ENCODE measurements at places on chromosomes 16 and 17.

GRCh38 chr16:2981177-2981898 is 1.1 kb upstream of the PKMYT1 start:
- no peak for DNase-seq

GRCh38 chr17:7717756-7718350 is 309 bp downstream of the DNAH2 start:
- DNase-seq, result no peak

DNA sequence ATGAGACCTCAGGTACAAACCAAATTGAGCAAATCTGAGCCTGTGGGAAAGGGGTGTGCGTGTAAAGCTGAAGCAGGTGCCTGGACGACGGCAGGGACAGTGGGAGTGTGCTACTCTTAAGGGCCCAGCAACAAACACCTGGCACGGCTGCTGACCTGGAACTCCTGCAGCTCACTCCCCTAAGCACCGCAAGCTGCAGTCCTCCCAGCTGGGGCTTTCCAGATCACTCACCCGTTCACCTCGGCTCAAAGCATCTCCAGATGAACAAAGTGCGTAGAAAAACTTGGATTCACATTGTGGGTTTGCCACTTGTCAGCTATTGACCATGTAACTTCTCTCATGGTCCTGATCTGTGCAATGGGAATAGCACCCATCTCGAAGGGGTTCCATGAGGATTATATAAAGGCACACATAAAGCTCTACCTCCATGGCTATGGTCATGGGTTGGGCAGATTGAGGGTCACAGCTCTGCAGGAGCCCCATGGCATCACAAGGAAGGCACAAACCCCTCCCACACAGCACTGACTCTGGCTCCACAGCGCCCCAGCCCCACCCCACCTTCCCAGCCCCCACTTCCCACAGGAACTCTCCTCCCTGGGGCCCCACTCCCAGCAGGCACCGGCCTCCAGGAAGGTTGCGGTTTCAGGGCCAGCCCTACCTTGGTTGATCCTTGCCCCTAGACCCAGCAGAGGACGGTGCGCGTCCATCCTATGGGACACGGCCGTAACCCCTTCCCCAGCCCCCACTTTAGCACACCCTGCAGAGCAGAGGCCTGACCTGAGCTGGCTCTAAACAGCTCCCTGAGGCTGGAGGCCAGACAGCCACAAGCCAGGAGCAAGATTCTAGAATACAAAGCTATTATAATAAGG is 21.9 kb downstream of the ST3GAL2 start:
- no peak for DNase-seq

GRCh38 chr16:70784692-70785555 is 16.0 kb downstream of the VAC14 start:
- no peak for DNase-seq

DNA sequence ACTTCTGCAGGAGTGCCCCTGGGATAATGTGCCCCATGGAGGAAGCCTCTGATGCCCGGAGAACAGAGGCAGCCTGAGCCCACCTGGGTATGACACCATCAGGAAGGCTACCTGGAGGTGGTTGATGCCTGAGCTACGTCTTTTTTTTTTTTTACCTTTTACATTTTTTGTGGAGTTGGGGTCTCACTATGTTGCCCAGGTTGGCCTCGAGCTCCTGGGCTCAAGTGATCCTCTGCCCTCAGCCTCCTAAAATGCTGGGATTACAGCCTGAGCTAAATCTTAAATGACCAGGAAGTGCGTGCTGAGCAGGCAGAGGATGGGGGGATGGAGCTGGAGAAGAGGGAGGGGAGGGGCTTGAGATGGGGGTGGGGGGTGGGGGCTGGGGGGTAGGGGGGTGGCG is 32.7 kb downstream of the ABCC6 start:
- DNase-seq, result no peak

GRCh38 chr17:40551879-40552768 is 13.1 kb downstream of the CCR7 start:
- DNase-seq, result no peak

DNA sequence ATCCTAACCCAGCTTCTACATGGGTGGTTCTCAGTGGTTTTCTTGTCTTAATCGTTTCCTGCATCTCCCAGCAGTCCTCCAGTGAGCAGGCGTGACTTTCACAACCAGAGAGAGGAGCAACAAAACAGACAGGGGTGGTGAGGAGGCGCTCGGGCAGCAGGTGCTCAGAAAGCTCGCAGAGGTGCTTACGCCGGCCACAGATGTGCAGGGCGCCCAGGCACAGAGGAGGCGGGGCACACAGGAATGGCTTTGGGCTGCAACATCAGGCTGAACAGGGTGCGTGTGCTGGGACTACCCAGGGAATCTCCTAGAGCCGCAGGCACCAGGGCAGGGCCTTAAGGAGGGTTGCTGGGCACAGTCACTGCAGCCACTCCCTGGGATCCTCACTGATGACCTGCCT is 32.6 kb downstream of the KLHDC4 start:
- DNase-seq, result no peak

DNA sequence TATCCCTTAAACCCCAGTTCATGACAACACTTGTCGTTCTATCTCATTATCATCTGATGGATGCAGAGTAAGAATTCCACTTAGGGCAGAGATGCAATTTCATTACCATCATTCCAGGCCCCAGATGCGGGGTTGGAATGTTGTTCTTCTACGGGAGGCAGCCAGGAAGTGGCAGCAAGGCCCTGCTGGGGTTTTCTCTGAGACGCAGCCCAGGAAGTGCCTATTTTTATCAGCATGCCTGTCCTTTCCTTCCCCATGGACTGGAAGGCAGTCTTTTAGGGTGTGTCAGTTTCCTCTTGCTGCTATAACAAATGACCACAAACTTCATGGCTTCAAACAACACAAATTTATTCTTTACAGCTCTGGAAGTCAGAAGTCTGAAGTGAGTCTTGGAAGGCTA is 246.6 kb upstream of the DYNLRB2 start:
- DNase-seq, result no peak

DNA sequence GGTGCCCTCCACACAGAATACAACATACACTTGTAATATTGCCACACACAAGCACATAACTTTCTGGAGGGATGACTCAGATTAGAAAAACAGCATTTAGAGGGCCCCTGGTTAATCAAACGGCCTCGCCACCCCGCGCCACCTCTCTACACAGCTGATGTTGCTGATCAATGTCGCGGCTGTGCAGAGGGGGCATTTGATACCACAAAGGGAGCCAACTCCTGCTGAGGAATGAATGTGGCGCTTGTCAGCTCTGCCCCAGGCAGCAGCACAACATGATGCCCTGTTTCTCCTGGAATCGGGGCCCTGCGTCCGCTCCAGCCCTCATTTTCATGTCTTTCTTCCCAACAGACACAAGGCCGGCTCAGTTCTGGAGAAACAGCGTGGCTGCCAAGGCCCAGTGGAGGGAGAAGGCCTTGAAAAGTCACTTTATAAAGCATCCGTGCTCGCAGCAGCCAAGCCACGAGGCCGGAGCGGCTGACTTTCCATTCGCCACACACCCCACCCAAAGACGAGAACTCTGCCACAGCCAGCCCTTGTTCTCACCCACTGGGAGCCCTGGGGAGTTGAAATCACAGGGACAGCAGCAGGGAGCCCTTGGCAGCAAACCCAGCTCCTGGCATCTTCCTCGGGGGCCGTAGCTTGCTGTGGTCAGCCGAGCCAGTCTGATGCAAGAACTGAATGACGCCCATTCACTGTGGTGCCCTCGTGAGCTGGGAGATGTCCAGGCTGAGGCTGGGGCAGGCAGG is 65.6 kb downstream of the XYLT1 start:
- no peak for DNase-seq
